ENCODE measurements at places on chromosomes 11 and 22. TPM values are rescaled to one million over a fixed set of nuclear protein-coding genes. Genes with fewer than 3 reads are reported as not detected.
A peak's percentile ranks its signal among the peaks of the same experiment; 100 is the strongest.

OOSP3 gene
- not detected for total RNA-seq

GGTLC2 gene
- total RNA-seq, result not detected

CD3D gene
- 12.4 TPM for total RNA-seq

ARHGAP42 gene
- total RNA-seq, result 25.1 TPM

CTSW gene
- total RNA-seq, result 2.7 TPM

CYTH4 gene
- 24.1 TPM for total RNA-seq

GRCh38 chr22:18999008-18999407 is 62.9 kb upstream of the PRODH start:
- no peak for DNase-seq

- no peak for DNase-seq
These were observed 47.8 kb downstream of the PPP2R1B start for GRCh38 chr11:111718436-111718835.

DNA sequence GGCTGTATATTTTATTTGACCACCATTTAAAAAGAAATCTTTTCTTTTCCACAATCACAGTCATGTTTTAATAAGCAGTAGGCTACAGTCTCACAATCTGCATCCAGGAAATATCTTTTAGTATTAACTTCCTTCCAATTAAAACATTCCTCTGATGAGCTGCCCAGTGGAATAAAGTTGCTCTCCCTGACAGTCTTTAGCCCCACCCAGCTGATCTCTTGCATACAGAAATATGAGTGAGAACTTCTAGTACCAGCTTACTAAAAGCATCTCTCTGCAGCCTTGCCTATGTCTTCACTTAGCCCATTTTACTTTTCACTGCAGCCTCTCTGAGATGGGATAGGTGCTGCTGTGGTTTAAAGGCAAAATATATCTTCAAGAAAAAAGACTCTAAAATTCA is 143.4 kb upstream of the ANO3 start:
- no peak for DNase-seq

DNA sequence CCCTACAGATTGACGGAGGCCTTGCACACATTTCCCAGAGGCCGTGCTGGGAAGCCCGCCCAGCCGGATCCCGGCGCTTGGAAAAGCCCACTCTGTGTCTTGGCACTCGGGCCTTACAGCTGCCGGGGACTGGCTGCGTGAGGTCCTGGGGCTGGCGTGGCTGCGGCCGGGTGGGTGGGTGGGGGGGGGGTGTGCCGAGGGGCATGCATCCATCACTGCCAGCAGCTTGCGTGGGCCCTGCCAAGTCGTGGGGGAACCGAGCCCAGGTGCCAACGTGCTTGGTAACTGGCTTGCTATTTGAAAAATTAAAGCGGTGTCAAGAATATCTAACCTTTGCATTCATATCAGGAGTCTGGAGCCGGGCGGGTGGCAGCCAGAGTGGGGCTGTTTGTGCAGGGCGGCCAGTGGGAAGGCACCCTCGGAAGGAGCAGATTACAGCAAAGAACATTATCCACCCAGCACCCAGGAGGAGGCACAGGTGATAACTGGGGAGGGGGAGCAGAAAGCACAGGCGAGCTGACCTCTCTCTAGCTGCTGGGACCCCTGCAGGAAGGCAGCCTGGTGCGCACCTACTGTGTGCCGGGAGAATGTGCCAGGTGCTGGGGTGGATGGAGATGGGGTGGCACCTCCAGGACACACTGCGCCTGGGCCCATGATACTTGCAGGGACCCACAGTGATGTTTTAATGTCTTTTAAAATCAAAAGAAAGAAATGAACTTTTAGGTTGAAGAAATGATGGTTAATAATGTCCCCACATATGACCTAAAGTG is 28.5 kb upstream of the SMIM38 start:
- no peak for DNase-seq

DNA sequence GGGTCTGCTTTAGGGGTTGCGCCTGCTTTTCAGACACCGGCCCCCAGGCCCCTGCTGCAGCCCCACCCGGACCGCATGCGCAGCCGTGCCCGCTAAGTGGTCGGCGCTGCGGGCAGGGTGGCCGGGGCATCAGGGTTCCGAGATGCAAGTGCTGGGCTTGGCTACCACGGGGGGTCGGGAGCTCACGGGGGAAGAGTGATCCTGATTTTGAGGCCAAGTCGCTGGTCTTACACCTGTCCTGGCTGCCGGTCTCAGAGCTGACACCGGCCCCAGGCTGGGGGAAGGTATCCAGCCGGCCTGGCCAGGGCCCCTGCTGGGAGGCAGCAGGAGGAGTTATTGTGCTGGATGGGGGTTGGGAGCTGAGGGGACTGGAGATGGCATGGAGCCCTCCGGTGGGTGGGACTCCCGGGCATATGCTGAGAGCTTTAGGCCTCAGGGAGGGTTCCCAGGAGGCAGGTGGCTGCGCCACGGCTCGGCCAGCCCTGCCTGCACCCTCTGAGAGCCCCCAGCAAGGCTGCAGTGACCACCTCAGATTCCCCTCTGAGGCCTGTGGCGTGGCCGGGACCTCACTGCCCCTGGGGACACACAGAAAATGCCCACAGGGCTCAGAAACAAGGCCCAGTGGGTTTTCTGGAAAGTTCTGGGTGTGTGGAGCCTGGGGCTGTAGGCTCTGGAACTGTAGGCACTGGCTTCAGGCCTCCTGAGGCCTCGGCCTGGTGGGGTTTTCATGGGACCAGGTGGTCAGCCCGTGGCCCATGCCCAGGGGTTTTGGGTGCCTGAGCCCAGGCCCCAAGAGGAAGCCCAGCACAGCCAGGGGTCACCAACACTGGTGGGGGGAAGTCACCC is 4.4 kb upstream of the MUC5AC start:
- no peak for DNase-seq

GRCh38 chr11:124591430-124591829 is 19.8 kb upstream of the PANX3 start:
- DNase-seq, result no peak

DNA sequence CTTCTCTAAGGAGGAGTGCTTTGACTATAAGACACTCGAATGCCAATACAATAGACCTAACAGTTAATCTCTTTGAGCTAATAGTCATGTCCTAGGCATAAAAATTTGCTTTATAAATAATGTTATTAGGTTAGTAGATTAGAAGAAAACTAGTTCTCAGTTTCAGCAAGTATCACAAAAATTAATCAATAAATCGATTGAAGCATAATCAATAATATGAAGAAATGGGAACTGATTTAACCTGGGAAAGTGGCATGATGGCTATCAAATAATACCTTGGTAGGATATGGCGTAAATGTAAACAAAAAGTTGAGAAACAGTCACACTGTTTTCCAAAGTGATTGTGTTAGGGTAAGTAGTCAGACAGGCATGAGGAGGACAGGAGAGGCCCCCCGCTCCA is 676.3 kb downstream of the OPCML start:
- DNase-seq, result no peak

DNA sequence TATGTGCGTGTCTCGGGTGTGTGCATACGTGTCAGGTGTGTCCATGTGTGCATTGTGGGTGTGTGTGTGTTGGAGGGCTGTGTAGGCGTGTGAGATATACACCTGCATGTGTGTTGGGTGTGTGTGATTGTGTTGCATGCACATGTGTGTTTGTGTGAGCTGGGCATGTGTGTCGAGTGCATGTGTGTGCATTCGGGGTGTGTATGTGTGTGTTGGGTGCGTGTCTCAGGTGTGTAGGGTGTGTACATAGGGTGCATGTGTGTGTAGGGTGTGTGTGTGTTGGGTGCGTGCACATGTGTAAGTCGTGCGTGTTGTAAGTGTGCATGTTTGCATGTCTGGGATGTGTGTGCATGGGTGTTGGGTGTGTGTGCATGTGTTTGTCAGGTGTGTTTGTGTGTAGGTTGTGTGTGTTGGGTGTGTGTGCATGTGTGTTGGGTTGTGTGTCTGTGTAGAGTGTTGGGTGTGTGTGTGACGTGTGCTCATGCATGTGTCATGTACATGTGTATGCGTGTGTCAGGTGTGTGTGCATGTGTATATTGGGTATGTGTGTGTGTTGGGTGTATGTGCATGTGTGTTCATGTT is 4.1 kb downstream of the MUC6 start:
- DNase-seq, result no peak

- DNase-seq, result no peak
These were observed 30.5 kb downstream of the MRGPRD start for GRCh38 chr11:68950270-68950669.

GRCh38 chr11:108727665-108728064 is 62.8 kb downstream of the DDX10 start:
- no peak for DNase-seq

- DNase-seq, result peak; percentile 11
These were observed 1.0 kb downstream of the CUL5 start for GRCh38 chr11:108009497-108010370.

- DNase-seq, result no peak
These were observed 4.4 kb upstream of the MMP1 start for GRCh38 chr11:102802341-102802740.

- no peak for DNase-seq
These were observed 3.3 kb downstream of the KDELR3 start for GRCh38 chr22:38471237-38471636.

- no peak for DNase-seq
These were observed 34.0 kb downstream of the KCNQ1OT1 start for GRCh38 chr11:2665526-2666400.

- DNase-seq, result no peak
These were observed 845.3 kb downstream of the FAM181B start for GRCh38 chr11:81888391-81888790.

DNA sequence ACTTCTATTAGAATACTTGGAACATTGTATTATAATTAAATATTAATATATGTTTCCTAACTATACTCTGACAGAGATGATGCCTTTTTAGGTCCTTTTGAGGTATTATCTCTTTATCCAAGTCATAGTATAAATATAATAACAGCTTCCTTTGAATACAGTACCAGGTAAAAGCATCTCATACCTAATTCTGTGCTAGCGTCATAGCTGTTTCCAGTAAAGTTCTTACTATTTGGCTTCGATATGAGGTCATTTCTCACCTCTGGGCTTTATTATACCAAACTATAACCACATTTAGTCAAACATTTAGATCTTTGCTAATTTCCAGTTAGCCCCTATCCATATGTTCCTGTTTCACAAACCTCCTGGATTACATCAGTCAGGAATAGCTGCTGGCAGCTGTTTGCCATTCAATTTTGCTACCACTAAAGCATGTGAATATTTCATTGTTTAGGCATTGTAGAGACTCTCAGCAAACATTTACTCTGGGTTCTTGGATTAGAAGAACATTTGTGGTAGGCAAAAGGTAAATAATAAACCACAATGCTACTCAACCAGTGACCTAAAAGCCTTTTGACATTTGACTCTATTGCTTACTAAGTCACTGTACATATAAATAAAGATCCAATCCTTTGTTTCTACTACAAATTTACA is 255.1 kb downstream of the TTC28 start:
- DNase-seq, result no peak

Data from mucosa of gallbladder (tissue), 1 donor.